ENCODE measurements at places on chromosomes 12 and 14. TPM values are rescaled to one million over a fixed set of nuclear protein-coding genes. Genes with fewer than 3 reads are reported as not detected.
A peak's percentile ranks its signal among the peaks of the same experiment; 100 is the strongest.

Gene TBC1D30
- 2.3 TPM for polyA plus RNA-seq

DNA sequence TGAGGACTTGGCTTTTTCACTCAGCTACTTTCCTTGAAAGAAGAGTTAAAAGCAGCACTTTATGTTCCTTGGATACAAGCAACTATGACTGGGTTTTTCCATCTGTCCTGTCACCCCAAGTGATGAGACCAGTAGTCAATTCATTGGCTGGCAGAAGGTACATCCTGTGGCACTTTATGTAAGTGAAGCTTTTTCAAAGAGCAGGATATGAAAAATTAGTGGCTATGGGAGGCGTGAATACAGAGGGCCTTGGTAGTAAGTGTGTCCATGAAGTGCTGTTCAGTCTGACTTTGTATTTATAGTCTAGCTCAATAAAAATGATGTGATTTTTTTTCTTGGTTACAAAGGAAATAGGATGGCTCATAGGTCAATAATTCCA lies 68.8 kb downstream of the DRAM1 start:
- DNase-seq = no peak

GRCh38 chr12:54661048-54661447 lies 12.9 kb upstream of the DCD start:
- no peak for DNase-seq

GRCh38 chr12:122793685-122794106 lies 19.3 kb downstream of the CCDC62 start:
- DNase-seq = peak; percentile 38

Gene RTL1
- polyA plus RNA-seq = 34.4 TPM

DNA sequence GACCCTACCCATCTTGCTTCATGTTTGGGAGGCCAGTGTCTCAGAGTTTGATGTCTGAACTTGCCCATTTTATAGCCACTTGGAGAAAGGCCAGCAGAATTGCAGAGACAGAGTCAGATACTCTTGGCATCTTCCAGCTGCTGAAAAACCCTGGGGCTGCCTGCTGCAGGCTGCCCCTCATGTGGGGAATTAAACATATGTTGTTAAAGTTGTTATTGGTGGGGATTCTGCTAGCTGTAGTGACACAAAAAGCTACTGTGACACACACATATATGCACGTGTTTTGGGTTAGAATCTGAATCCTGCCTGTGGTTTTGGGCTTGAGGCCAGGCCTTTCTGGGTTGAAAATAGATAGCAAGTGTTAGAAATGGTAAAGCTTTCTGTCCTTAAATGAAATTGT lies 1288.4 kb downstream of the AACS start:
- no peak for DNase-seq

DNA sequence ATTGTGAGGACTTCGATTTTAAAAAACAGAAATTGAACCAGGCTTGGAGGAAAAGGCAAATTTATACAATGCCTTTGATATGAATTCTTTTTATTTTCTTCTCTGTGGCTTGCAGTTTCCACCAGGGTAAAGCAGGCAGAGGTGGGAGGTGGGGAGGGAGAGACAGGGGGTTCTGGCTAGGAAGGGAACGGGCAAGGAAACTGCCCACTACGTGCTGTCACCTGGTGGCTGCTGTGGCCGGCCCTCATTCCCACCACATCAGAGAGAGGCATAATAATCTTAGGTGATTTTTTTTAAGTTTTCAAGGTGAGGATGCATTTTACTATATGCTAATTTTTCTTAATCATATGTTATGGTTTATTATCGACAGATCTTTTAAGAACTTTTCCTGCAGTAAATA lies 145.8 kb downstream of the CACNA1C start:
- no peak for DNase-seq

Gene RASSF9
- polyA plus RNA-seq = 2.7 TPM

Gene CYP46A1
- polyA plus RNA-seq = 5.3 TPM

- DNase-seq = no peak
These were observed 427.7 kb downstream of the FUT8 start for GRCh38 chr14:65840118-65840751.

DNA sequence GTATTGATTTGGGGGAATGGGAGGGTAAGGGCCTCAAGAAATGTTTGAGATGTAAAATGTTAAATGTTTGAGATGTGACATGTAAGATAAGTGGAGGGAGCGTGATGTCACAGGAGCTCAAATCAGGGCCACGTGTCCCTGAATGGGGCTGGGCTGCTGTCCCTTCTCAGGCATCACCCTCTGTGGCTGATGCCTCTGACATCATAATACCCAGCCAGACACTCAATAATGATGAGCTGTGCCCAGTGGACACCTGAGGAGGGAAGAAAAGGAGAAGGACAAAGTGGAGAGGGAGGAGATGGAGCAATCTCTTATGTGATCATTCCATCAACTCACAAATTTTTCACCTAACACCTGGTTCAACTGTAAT lies 120.8 kb downstream of the SAMD4A start:
- no peak for DNase-seq

Measured in muscle of arm (tissue), 14 donors.